ENCODE measurements at places on chromosomes 3 and 15. TPM values are rescaled to one million over a fixed set of nuclear protein-coding genes. Genes with fewer than 3 reads are reported as not detected.

Gene IL17RB
- total RNA-seq = 1.2 TPM

DNA sequence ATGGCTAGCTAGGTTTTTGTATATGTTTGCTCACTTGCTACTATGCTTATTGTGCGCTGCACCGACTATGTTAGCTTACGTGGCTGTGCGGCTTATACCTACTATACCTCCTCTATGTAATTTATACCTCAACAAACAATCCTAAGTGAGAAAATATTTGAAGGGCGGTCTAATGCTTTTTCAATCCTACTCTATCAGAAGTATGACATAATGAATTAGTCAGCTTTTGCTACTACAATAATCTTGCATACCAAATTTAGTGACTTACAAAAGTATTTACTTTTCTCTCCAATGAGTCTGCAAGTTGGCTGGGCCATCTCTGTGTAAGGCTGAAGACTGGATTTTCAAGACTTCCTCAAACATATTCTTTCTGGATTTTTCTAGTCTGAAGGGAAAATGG, 391.2 kb upstream of the NECTIN3 start:
- no peak overlapping the region for H3K4me3 ChIP-seq
- DNase-seq = no peak
- no peaks in the 10 kb centered on the region for H3K36me3 ChIP-seq

DNA sequence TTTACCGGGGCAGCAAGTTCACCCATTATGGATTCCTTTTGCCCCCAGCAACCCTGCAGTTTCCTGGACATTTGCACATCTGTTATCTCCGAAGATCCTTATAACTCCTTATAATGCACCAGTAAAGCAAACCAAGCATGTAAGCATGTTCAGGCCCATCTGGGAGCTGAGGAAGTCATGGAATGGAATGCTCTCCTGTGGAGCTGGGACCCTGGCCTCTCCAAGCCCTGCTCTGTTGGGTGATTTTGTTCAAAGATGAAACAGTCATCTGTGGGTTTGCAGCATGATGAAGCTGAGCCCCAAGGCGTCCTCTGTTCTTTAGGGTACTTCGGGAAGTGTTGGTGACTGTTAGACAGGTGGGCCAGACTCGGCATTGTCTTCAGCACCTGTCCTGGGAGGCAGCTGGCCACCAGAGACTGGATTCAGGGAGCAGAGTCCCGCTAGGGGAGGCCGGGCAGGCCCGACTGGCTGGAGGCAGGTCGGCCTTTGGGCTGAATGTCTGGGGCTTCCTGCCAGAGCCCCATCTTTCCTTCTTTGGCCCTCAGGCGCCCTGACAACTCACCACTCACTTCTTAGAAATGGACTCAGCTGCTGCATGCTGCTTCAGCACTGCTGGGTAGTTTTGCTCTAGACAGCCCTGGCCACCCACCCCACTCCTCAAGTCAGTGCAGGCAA, 3.9 kb downstream of the DNAH1 start:
- peaks cover 6% of the 10 kb centered on the region for H3K4me1 ChIP-seq
- DNase-seq = no peak
- H3K27me3 ChIP-seq = no peaks in the 10 kb centered on the region
- H3K36me3 ChIP-seq = no peaks in the 10 kb centered on the region

DNA sequence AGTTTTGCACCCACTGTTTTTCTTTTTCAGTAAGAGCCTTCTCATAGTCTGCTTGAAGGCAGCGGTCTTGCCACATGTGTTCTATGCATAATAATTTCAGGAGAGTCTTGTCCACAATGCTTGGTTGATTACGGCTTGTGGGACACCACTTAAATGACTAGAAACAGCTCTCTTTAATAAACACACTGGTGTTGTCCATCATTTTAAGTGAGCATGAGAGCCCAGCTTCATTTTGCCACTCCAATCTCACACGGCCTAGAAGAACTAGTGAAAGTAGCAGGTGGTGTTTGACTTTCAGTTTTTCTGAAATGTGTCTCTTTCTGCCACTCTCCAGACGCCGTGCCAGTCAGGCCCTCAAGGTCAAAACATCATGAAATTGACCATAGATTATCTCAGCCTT, 292.1 kb downstream of the LPP start:
- H3K4me1 ChIP-seq = no peaks in the 10 kb centered on the region
- H3K27me3 ChIP-seq = no peaks in the 10 kb centered on the region
- H3K27ac ChIP-seq = no peak overlapping the region

DNA sequence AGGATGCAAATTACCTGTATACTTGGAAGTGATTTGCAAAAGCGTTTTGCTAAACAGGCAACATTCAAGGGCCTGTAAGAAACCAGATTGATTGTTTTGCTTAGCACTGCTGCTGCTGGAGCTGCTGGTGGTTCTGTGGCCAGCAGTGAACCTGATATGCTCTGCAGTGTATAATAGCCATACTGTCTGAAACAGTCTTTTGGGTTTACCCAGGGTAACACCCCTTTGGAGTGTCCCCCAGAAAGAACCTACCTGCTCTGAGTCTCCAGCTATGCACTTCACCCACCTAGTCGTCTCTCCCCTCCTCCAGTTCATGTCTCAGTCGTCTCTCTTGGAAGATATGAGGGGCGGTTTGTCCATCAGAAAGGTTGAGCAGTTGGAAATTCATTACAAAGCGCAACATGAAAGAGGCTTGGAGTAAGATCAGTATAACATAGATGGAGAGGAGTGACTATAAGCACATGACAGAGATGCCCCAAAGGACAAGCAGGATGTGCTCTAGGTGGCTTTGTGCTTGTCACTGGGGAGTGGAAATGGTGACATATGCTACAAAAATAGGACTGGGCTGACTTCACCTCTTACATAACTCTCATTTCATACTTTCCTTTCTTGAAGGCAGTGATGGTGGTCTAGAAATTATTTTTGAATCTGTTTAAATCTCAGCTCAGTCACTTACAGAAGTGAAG, 3.8 kb downstream of the MKRN2 start:
- peaks cover 8% of the 10 kb centered on the region for H3K4me1 ChIP-seq
- DNase-seq = no peak
- H3K27ac ChIP-seq = no peak overlapping the region
- H3K36me3 ChIP-seq = peaks cover 8% of the 10 kb centered on the region
- H3K27me3 ChIP-seq = no peaks in the 10 kb centered on the region
- H3K4me3 ChIP-seq = no peak overlapping the region

Gene UBE2E1
- total RNA-seq = 127 TPM

GRCh38 chr3:40580494-40581091, 55.8 kb downstream of the ZNF621 start:
- H3K36me3 ChIP-seq = no peaks in the 10 kb centered on the region
- H3K4me3 ChIP-seq = no peak overlapping the region
- H3K27ac ChIP-seq = no peak overlapping the region
- DNase-seq = peak; percentile 76

- DNase-seq = no peak
- no peaks in the 10 kb centered on the region for H3K36me3 ChIP-seq
- H3K27me3 ChIP-seq = no peaks in the 10 kb centered on the region
- no peak overlapping the region for H3K27ac ChIP-seq
- H3K4me3 ChIP-seq = no peak overlapping the region
These were observed 217.1 kb downstream of the GBE1 start for GRCh38 chr3:81544385-81544784.

Gene KLHL40
- not detected for total RNA-seq

DNA sequence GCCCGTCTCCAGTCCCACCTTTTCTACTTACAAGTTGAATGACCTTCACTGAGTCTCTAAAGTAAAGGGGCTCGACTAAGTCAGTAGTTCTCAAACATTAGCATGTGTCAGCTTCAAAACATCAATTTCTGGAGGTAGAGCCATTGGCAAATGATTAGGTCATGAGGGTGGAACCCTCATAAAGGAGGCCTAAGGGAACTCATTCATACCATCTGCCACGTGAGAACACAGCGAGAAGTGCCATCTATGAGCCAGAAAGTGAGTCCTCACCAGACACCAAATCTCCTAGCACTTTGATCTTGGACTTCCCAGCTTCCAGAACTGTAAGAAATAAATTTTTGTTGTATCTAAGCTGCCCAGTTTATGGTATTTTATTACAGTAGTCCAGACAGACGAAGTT, 129.8 kb downstream of the MEX3B start:
- no peaks in the 10 kb centered on the region for H3K4me1 ChIP-seq
- DNase-seq = no peak
- no peaks in the 10 kb centered on the region for H3K36me3 ChIP-seq
- H3K4me3 ChIP-seq = no peak overlapping the region

DNA sequence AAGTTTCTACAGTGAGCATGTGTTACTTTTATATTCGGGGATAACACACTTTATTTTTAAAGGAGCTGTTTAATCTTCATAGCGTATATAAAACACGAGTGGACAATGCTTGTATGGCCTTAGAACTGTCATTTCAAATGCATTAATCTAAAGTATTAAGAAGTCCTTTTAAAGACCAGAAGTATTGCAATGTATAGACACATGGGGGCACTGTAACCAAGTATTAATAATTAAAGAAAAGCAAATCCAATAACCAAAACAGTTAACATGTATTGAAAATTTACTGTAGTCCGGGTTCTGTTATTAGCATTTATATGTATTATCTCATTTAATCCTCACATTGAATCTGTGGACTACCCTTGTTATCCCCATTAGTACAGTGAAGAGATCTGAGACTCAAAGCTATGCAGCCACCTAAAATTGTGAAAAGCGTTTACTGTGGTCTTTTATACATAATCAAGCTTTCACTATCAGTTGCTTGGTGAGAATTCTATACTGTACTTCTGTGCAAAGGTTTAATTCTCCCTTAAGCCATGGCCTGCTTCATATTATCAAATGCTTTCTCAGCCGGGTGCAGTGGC, 10.1 kb downstream of the ARL14 start:
- H3K27me3 ChIP-seq = no peaks in the 10 kb centered on the region
- no peak for DNase-seq
- H3K4me3 ChIP-seq = no peak overlapping the region
- H3K4me1 ChIP-seq = no peaks in the 10 kb centered on the region
- no peaks in the 10 kb centered on the region for H3K36me3 ChIP-seq

Gene KCNAB1
- 0.40 TPM for total RNA-seq

GRCh38 chr15:83282776-83283137, 1.7 kb downstream of the BNC1 start:
- H3K27me3 ChIP-seq = peaks cover 14% of the 10 kb centered on the region
- H3K4me3 ChIP-seq = no peak overlapping the region
- DNase-seq = no peak
- H3K27ac ChIP-seq = no peak overlapping the region
- H3K4me1 ChIP-seq = no peaks in the 10 kb centered on the region
- H3K36me3 ChIP-seq = no peaks in the 10 kb centered on the region

Gene LARP6
- not detected for total RNA-seq

GRCh38 chr15:95328559-95328958, 1001.9 kb upstream of the NR2F2 start:
- no peaks in the 10 kb centered on the region for H3K4me1 ChIP-seq
- H3K4me3 ChIP-seq = no peak overlapping the region
- DNase-seq = no peak
- H3K27me3 ChIP-seq = peaks cover 15% of the 10 kb centered on the region
- H3K27ac ChIP-seq = no peak overlapping the region

- no peak overlapping the region for H3K4me3 ChIP-seq
- H3K4me1 ChIP-seq = peaks cover 23% of the 10 kb centered on the region
- H3K27ac ChIP-seq = no peak overlapping the region
These were observed 52.8 kb downstream of the PLD1 start for GRCh38 chr3:171757361-171758034.

Gene ACAN
- total RNA-seq = not detected

Gene RBMS3
- total RNA-seq = 0.20 TPM

Gene BMF
- 0.56 TPM for total RNA-seq

Gene CLDN18
- total RNA-seq = 0.11 TPM

DNA sequence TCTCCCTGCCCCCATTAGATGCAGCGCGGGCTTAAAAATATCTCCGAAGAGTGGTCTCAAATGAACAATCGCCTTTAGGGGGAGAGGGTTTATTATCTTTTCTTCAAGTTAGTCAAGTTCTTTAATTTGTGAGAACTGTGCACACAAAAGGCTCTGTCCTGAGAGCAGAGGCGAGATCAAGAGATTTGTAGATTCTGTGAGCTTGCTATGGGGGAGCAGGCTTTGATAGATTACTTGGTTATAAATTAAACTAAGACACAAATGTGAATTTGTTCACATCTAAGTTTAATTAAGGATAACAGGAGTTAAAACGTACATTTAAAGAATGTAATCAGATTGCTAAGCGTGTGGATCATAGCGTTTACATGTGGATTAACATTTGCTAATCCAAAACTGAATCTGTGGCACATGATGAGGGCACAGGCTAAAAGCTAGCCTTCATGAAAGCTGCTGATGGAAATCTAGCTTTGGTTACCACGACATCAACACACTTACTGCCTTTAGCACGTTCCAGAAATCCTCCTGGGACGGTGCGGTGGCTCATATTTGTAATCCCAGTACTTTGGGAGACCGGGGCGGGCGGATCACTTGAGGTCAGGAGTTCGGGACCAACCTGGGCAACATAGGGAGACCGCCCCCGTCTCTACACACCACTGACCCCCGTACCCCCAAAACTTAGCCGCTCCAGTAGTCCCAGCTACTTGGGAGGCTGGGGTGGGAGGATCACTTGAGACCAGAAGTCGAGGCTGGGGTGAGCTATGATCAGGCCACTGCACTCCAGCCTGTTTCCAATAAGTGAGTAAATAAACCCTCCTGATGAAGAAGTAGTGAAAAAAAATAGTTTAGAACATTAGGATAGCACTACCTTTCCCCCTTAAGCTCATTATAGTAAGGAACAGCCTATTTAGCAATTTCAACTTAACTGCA, 1.0 kb upstream of the PRTG start:
- no peak for DNase-seq
- peaks cover 33% of the 10 kb centered on the region for H3K27me3 ChIP-seq
- H3K27ac ChIP-seq = no peak overlapping the region
- no peaks in the 10 kb centered on the region for H3K36me3 ChIP-seq
- H3K4me1 ChIP-seq = peaks cover 13% of the 10 kb centered on the region

Gene XCR1
- not detected for total RNA-seq

DNA sequence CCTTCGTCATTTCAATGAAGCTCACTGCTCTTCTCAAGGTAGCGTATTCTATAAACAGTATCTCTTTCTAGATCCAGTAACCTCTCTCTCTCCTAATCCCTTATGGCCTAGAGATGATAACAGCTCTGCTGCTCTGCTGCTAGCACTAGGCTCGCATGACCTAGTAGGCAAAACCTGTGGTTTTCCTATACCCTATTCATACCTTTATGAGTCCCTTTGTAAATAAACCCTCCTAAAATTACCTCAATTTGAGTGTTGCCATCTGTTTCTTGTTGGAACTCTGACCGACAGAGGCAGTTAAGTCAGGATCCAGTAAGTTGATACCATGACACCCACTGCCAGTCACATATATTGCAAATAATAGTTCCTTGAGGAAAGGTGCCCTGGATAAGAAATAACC, 7.3 kb downstream of the CCDC14 start:
- no peaks in the 10 kb centered on the region for H3K4me1 ChIP-seq
- no peaks in the 10 kb centered on the region for H3K27me3 ChIP-seq
- H3K4me3 ChIP-seq = no peak overlapping the region
- no peak overlapping the region for H3K27ac ChIP-seq
- DNase-seq = no peak

Gene PLS1
- total RNA-seq = 9.0 TPM

Data from K562 (cell line).